Activated CD4-positive, alpha-beta T cell treated with anti-CD3 and anti-CD28 coated beads, Interleukin-2, amount 50 U/mL, for 1 hour (primary cell): ENCODE measurements at places on chromosomes 11 and 22.

GRCh38 chr22:26430600-26430999 lies 1.5 kb downstream of the ASPHD2 start:
- DNase-seq: no peak

- DNase-seq: no peak
These were observed 33.5 kb upstream of the BAIAP2L2 start for GRCh38 chr22:38144025-38144405.

- no peak for DNase-seq
These were observed 485.7 kb downstream of the MN1 start for GRCh38 chr22:27315833-27316232.

DNA sequence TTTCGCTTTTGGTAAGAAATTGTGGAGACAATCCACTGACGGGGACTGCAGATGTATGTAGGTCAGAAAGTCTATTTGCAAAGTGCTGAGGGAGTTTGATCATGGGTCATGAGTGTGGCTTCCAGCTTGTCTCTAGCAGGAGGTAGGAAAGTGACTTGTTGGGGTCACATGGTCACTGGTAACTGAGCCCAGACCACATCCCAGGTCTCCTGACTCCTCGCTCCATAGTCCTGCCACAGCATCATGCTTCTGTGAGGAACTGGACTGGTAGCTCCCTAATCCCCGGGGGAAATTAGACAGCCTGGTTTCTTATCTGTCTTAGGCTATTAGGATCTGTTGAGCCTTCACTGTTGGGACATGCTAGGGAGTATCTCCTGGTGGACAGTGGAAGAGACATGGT lies 142.1 kb downstream of the MYO18B start:
- no peak for DNase-seq

- no peak for DNase-seq
These were observed 6.4 kb upstream of the TTLL8 start for GRCh38 chr22:50064453-50064852.

DNA sequence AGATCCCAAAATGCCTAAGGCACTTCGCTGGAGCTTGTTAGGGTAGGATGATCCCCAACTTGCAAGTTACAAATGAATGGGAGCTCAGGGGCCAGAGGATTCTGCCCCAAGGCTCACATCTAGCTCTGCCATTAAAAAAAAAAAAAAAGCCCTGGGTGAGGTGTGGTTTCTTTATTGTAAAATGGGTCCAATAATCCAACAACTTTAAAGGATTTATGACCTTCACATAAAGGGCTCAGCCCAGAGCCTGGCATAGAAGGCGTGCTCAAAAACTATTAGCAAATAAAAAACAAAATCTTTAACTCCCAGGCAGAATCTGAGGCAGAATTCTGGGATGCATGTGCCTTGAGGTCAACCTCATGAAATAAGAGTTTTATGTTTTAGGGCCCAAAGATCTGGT lies 42.5 kb downstream of the WT1 start:
- no peak for DNase-seq

DNA sequence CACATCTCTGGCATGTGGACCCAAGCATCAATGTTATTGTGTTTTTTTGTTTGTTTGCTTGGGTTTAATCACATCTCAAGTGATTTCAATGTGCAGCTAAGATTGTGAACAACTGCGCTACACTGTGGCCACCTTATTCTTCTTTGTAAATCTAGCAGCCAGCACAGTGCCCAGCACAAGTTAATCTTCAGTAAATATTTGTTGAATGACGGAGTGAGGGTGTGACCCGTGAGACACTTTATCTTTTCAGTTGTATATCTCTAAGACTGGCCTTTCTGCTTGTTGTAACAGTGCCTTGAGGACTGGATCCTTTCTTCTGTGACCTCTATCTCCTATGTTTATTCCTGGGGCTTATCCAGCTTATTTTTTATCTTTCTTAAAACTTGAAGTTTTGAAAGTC lies 21.4 kb upstream of the AMOTL1 start:
- DNase-seq: no peak
